AML-193 (cell line): ENCODE measurements at places on chromosomes 1 and 21.

- no peak for DNase-seq
Measured at GRCh38 chr1:244104309-244105060, 53.4 kb downstream of the ZBTB18 start.

DNA sequence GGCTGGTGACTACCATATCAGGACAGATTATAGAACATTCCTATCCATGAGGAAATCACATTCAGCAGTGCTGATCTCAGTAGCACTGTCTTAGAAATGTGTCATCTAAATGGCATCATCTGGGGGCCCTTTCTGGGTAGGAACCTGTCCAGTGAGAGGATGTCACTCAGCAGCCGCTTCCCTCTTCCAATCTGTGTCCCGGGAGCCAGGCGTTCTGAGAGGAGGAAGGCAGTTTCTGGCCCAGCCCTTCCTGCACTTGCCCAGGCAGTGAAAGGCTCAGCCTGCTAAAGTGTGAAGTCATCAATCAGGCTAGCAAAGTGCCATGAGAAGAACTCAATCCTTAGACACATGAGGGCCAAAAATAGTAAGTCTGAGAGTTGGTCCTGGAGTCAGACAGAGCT lies 25.6 kb downstream of the RAB4A start:
- no peak for DNase-seq

GRCh38 chr1:227947676-227948492 lies at the start of gene WNT9A:
Gene WNT9A (minus strand): TSS chr1:227947932. CDS start chr1:227947887, 45 bp downstream.
- no peak for DNase-seq

- no peak for DNase-seq
Measured at GRCh38 chr1:94118471-94118870, 2.5 kb downstream of the ABCA4 start.

- no peak for DNase-seq
Measured at GRCh38 chr1:33721301-33721815, 142.5 kb upstream of the HMGB4 start.

GRCh38 chr1:24018611-24019580 lies 38.8 kb upstream of the SRSF10 start:
- DNase-seq, result no peak

- DNase-seq, result no peak
Measured at GRCh38 chr1:210298936-210299335, 29.8 kb upstream of the HHAT start.

DNA sequence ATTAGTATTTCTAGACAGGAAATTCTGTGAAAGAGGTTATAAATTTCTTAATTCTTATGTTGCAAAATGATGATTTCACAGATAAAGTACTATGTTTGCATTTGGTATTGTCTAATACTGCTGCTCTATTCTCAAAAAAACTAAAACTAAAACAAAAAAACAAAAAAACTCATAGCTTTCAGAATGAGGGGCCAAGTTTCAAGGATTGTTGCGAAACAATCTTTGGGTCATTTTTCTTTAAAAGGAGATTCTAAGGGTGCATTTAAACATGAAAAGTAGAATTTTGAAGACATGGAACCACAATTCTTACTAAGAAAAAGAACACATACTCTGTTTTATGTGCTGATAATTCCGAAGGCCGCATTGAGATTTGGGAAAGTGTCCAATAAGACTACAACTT lies 645.1 kb downstream of the ADGRL2 start:
- DNase-seq, result no peak
